ENCODE measurements at places on chromosomes 12 and 14. TPM values are rescaled to one million over a fixed set of nuclear protein-coding genes. Genes with fewer than 3 reads are reported as not detected.

Gene VWF
- not detected for total RNA-seq

- H3K4me3 ChIP-seq: no peak overlapping the region
- no peak for DNase-seq
- no peaks in the 10 kb centered on the region for H3K27me3 ChIP-seq
Observed at GRCh38 chr12:108792361-108793292, 61.3 kb upstream of the CORO1C start.

DNA sequence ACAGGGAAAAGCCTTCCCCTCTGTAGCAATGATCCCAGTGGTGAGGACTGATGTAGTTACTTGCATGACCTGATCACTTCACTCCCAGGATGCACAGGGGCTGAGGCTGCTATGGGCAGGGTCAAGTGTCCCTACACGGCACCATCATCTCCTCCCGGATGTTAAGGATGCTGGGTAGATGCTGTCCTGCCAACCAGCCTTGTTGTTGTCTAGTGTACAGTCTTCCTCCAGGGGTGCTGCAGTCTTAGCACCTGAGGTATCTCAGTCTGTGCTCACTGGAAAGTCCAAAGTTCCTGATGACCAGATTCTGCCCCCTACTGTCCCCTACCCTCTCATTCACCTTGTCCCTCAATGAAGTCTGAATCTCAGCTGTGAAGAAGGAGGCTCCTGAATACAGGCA is 20.1 kb downstream of the CPM start:
- no peaks in the 10 kb centered on the region for H3K36me3 ChIP-seq
- no peaks in the 10 kb centered on the region for H3K27me3 ChIP-seq
- no peak for DNase-seq

Gene PKP2
- not detected for total RNA-seq

Gene CLEC4D
- not detected for total RNA-seq

DNA sequence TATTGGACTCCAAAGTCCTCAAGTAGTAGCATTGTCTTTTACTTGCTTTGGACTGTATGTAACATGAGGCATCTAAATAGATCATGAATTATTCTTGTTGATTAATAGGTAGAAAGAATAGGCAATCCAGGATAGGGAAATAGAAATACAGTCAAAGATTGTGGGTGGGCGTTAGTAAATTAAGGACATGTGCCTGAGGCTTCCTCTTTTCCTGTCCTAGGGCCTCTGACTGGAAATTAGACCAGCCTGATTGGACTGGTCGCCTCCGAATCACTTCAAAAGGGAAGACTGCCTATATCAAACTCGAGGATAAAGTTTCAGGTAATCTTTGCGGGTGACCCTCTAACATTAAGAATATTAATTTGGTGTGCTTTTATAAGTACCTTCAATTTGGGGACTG is 7.6 kb downstream of the NECAP1 start:
- no peak overlapping the region for H3K27ac ChIP-seq
- peaks cover 62% of the 10 kb centered on the region for H3K36me3 ChIP-seq
- no peaks in the 10 kb centered on the region for H3K27me3 ChIP-seq
- H3K4me3 ChIP-seq: no peak overlapping the region
- DNase-seq: no peak

- H3K27ac ChIP-seq: no peak overlapping the region
- peaks cover 28% of the 10 kb centered on the region for H3K36me3 ChIP-seq
- H3K27me3 ChIP-seq: no peaks in the 10 kb centered on the region
- DNase-seq: no peak
Observed at GRCh38 chr14:105049753-105050550, 15.3 kb downstream of the GPR132 start.

DNA sequence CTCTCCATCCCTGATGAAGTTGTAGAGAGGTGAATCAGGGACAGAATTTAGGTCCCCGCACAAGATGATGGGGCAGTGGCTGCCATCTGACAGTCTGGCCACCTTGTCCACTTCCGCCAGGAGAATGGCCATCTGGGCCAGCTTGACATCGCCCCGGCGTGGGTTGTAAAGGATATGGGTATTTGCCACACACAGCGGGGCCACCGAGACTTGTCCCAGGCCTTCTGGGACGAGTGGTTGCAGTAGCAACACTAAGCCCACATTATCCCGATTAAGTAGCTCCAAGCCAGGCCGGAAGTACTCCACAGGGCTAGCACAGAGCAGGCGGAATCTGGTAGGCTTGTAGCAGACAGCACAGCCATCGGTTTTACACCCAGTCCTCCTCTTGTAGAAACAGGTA is 6.2 kb downstream of the ANGEL1 start:
- no peak overlapping the region for H3K27ac ChIP-seq
- no peaks in the 10 kb centered on the region for H3K27me3 ChIP-seq
- peaks cover 15% of the 10 kb centered on the region for H3K4me1 ChIP-seq
- H3K4me3 ChIP-seq: no peak overlapping the region
- no peak for DNase-seq

Gene MGP
- 0.20 TPM for total RNA-seq

All from activated CD4-positive, alpha-beta T cell treated with anti-CD3 and anti-CD28 coated beads, Interleukin-2, amount 10 ng/mL, durations not matched to agents 7 days and 5 days (primary cell).